ENCODE measurements at places on chromosomes 12 and 14.

- no peak for DNase-seq
These were observed 12.5 kb downstream of the VWF start for GRCh38 chr12:6112004-6112403.

DNA sequence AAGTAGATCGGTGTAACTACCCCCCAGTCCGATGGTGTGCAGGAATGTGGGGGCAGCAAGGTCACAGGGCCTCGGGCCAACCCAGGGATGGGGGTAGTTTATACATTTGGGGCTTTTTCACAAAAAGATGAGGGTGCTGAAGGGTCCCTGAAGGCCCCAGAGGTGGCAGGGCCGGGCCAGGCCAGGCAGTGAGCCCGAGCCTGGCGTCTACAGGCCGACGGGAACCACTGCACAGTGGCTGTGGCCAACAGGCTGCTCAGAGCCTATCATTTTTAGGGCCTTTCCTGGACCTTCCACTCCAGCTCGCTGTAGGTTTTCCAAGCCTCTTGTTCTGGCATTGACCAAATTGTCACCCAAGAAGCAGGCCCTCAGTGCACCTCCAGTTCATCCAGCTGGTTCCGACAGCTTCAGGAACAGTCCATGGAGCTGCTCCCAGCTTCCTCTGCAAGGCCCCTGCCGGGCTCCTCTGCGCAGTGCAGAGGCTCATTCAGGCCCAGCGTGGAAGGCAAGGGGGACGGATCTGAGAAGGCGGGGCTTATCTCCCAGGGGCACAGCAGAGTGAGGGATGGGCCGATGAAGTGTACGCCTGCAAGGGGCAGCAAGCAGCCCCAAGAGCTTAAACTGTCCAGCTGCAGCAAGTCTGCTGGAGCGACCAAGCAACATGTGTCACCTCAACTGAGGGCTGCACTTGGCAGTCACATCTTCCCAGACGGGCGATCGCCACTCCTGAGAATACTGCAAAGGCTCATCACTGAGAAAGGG lies 13.9 kb downstream of the CDCA4 start:
- DNase-seq: no peak

- peak; percentile 75 for DNase-seq
These were observed at the start of gene REC8 for GRCh38 chr14:24171422-24172260. TSS of gene REC8 (plus strand) at chr14:24172080. CDS start at chr14:24172553, 473 bp downstream.

DNA sequence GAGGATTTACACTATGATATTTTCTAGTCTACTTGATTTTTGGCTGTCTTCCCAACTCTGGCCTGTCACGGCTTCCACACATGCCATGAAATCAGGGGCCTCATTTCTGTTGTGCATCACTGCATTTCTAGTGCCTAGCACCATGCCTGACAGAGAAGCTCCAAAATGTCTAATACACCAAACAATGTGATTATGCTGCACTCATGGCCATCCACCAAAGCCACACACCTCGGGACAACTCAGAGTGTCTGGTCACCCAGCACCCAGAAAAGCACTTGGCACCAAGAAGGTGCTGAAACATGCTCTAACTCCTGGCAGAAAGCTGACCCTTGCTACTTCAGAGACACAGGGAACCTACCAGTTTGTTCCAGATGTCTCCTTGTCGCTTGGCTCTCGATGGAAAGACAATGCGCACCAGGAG lies 11.3 kb downstream of the GCN1 start:
- DNase-seq: no peak

DNA sequence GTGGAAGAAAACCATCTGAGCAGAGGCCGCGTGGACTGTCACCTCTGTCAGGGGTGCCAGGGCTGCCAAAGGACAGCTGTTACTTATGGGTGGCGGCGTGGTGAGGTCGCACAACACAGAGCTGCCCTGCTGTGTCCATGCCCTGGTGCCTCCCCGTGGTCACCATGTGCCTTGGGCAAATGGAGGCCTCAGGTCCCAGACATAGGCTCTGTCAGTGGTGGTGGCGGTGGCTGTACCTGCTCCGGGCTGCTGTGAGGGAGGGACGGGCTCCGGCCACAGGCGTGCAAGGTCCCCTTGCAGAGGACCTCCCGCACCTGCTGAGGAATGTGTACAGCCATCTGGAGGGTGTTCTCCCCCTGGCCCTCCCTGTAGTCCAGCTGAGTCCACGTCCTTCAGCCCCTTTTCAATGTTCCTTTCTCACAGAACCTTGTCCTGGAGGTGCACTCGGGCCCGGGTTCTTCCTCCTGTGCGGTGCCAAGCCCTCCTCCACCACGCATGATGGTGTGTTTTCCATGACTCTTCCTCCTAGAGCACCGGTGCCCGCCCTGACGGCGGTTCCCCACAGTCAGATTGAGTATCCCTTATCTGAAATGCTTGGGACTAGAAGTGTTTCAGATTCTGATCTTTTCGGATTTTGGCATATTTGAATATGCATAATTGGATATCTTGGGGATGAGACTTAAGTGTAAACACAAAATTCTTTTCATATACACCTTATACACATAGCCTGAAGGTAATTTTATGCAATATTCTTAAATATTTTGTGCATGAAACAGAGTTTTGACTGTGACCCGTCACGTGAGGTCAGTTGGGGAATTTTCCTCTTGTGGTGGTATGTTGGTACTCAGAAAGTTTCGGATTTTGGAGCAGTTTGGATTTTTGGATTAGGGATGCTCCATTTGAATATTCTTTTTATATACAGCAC lies 49.8 kb downstream of the TRAF3 start:
- no peak for DNase-seq

DNA sequence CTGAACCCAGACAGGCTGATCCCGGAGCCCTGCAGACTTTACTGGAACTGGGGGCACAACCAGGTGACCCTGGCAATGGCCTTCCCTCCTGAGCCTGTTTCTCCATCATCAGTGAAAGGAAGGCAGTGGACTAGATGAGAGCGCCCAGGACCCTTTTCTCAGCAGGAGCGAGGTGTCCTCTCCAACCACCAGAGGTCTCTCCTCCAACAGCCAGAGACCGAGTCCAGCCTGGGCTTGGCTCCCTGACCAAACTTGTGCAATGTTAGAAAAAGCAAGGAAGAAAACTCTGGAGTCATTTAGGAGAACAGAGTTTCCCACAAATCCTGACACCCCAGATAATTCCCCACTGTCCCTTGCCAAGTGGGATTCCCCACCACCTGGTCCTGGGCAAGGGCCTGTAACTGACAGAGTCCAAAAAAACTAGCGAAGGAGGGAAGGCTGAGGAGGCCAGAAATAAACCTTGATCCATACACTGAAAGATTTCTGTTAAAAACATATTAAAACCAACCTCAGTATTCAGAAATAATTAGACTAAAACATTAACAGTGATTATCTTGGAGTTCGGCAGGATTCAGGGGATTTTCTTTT lies 9.0 kb downstream of the RPS6KL1 start:
- DNase-seq: no peak

- no peak for DNase-seq
These were observed 272.4 kb upstream of the NPAS3 start for GRCh38 chr14:32666308-32666707.

GRCh38 chr12:64010069-64010686 lies 165.7 kb downstream of the SRGAP1 start:
- no peak for DNase-seq

DNA sequence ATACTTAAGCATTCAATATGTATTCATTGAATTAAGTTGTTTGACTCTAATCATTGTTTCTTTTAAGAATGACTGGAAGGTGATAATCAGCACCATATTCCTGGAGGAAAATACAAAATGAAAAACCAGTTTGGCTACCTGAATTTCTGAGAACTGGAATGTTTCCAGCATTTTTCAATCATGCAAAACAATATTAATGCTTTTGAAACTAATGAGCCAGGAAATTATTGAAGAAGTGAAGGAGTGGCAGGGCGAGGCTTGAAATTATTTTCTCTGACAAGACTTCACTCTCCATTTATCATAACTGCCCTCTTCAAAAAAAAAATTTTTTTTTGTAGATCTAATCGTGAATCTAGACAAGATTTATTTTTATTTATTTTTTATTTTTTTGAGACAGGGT lies 19.0 kb downstream of the TMEM19 start:
- no peak for DNase-seq

DNA sequence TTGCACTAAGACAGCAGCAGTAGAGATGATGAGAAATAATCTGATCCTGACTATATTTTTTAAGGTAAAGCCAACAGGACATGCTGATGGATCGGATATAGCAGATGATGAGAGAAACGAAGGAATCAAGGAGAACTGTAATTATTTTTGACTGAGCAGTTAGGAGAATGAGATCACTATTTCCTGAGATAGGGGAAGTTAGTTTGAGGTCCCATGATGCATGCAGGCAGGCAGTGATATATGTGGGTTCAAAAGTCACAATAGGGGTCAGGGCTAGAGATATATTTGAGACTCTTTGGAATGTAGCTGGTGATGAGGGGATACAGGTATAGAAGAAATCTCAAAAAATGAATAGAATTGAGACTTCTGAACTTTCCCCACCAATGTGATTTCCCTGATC lies 107.6 kb downstream of the GTF2A1 start:
- no peak for DNase-seq

DNA sequence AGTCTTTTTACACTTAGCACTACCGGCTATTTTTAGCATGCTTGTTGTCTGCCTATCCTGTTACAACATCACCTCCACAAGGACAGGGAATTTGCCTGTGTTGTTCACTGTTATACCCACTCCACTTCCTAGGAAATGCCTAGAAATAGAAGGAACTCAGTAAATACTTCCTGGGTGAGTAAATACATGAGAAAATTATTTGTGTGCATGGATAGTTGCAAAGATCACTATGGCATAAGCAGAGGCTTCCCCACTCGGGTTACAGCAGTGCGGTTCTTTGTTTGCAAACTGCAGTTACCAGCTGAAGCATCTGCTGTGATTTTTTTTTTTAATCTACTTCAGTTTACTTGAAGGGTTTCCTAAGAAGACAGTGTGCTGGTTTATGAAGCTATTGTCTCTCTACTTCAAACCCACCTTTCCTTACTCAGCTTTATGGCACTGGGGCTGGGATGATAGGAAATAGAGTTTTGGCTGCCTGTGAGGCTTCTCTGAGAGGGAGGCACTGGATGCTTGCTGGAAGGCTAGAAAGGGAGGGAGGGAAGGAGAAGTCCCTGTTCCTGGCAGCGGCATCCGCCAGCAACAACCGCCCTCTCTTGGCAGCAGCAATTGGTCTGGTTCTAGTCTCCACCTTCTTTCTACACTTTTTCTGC lies 29.0 kb downstream of the PDE6H start:
- no peak for DNase-seq

DNA sequence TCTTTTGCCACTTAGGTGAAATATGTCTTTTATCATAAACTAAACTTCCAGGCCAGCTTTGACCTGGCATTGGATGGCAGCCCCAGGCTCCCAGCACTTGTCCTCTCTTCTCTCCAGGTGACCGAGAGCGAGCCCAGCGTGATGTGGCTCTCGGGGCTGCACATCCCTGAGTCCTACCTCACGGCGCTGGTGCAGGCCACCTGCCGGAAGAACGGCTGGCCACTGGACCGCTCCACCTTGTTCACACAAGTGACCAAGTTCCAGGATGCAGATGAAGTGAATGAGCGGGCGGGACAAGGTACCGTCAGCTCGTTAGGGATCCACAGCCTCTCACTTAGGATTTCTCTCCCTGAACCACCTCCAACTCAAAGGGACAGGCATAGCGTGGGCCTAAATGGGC lies 39.4 kb downstream of the CCDC92 start:
- DNase-seq: no peak

- DNase-seq: no peak
These were observed 303.4 kb downstream of the SEC23A start for GRCh38 chr14:38799671-38800070.

DNA sequence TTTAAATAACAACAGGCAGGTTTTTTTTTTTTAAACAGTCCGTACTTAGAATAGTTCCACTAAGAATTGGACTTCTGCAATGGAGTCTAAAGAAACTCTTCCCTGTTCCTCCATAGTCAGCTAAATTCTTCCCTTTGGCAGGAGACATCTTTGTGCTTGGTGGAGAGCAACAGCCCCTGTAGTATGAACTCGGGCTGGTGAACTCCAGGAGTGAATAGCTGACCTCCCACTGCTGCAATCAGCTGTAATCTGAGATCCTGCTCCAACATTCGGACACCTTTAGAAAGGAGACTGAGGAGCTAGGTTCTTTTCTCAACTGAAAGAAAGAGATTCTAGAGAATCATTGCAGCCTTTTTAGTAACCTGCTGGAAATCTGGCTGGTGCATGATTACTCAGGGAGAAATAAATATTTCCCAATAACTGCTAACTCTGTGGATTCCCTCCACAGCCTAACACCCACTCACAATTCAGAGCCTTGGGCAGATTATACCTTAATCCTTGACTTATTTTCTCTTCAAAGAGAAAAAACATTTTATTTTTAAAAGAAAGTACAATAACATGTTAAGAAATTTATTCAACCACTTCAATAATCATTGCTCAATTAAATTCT lies 25.6 kb upstream of the DBX2 start:
- no peak for DNase-seq

DNA sequence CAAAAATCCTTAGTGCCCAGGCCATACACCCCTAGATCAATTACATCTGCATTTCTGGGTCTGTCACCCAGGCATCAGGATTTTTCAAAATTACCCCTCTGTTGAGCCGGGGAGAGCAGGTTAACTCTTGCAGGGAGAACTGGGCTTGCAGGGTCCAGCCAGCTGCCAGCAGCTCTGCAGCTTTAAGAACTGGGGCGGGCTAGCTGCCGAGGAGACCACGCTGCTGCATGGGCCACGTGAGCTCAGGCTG lies at the start of gene DGLUCY:
TSS of gene DGLUCY (plus strand) at position 245 of the 250 bp plus-strand sequence. CDS start 46,222 bp downstream, outside the sequence.
- DNase-seq: no peak

GRCh38 chr12:56028511-56029165 lies 7.8 kb downstream of the IKZF4 start:
- DNase-seq: no peak

DNA sequence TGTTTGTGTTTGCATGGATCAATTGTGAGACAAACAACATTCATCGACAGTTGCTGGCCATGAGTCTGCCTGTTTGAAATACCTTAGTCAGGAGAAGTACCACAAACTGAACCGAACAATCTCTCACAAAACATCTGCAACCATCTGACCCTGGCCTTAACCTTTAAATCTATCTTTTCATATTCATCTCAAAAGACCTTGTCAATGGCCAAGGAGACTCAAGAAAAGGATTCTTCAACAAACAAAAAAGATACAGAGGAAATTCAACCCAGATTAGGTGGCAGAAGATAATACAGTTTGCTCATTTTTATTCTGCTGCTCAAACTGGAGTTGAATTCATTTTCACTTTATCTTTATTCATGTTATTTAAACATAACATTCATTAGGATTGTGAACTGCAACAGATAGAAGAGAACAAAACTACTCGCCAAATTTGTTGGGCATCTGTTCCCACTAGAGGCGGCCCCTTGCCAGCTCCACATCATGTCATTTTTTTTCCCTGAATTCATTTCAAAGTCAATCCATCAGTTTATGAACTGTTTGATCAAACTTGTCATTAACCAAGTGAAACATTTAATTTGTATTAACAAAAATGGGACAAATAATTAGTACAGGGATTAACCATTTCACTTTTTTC lies 152.3 kb upstream of the OTX2 start:
- no peak for DNase-seq

- DNase-seq: no peak
These were observed 115.4 kb downstream of the GCH1 start for GRCh38 chr14:54787261-54787660.

Data from naive thymus-derived CD4-positive, alpha-beta T cell (primary cell).